Esophagus muscularis mucosa (tissue), 4 donors: ENCODE measurements at places on chromosomes 7 and 10. TPM values are rescaled to one million over a fixed set of nuclear protein-coding genes. Genes with fewer than 3 reads are reported as not detected.

PON1 gene
- total RNA-seq = not detected

- no peak overlapping the region for H3K4me3 ChIP-seq
- no peak for DNase-seq
- H3K4me1 ChIP-seq = no peaks in the 10 kb centered on the region
- H3K27ac ChIP-seq = no peak overlapping the region
- no peaks in the 10 kb centered on the region for H3K36me3 ChIP-seq
Observed at GRCh38 chr10:67385566-67385965, 310.4 kb downstream of the CTNNA3 start.

GBX1 gene
- total RNA-seq = not detected

GRCh38 chr10:63105225-63106110, 27.7 kb upstream of the NRBF2 start:
- peak overlapping the region; percentile 40 for H3K27ac ChIP-seq
- DNase-seq = no peak
- no peaks in the 10 kb centered on the region for H3K4me1 ChIP-seq
- H3K4me3 ChIP-seq = no peak overlapping the region

GRCh38 chr7:45665172-45665571, 91.0 kb downstream of the ADCY1 start:
- H3K36me3 ChIP-seq = no peaks in the 10 kb centered on the region
- DNase-seq = peak; percentile 42
- no peaks in the 10 kb centered on the region for H3K4me1 ChIP-seq
- no peak overlapping the region for H3K4me3 ChIP-seq
- H3K27ac ChIP-seq = no peak overlapping the region

- H3K27ac ChIP-seq = no peak overlapping the region
- H3K36me3 ChIP-seq = no peaks in the 10 kb centered on the region
- DNase-seq = no peak
Observed at GRCh38 chr10:79023240-79024162, 45.3 kb upstream of the ZMIZ1 start.

PPP1R3C gene
- total RNA-seq = 81.3 TPM

DNA sequence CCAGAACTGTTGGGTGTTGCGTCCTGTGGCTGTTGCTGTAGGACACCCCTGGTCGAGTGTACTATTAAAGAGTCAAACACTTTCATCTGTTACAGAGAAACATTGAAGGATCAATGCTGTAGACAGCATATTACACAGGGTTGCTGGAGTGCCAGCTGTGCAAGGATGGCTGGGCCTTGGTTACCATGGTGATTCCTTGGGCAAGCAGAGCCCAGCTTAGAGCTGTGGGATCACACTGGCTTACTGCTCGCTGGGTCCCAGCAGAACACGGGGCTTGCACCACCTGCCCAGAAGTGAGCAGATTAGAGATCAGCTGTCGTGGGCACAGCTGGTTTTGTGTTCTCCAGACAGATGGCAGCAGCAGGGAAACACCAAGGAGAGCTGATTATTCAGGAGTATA, 76.0 kb downstream of the GPR141 start:
- no peaks in the 10 kb centered on the region for H3K36me3 ChIP-seq
- no peak overlapping the region for H3K4me3 ChIP-seq
- no peaks in the 10 kb centered on the region for H3K4me1 ChIP-seq

DNA sequence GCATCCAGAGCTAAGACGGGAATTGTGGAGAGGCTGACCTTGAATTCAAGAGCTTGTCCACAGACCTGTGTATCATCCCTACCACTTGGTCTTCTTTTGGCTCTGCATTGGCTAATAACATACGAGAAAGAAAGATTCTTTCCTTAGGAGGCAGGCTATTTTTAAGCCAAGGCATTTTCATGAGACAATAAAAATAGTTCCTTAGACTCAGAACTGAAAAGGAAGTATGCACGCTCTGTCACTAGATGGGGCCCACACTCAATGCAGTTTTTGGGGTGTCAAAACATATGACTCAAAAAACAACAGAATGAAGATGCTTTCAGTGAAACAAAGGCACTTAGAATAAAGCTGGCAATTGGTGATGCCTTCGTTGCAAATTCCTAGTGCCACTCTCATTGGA, 265.9 kb upstream of the DGKB start:
- H3K4me1 ChIP-seq = no peaks in the 10 kb centered on the region
- DNase-seq = no peak
- no peak overlapping the region for H3K27ac ChIP-seq
- H3K27me3 ChIP-seq = no peaks in the 10 kb centered on the region
- no peak overlapping the region for H3K4me3 ChIP-seq
- H3K36me3 ChIP-seq = no peaks in the 10 kb centered on the region

- H3K27ac ChIP-seq = no peak overlapping the region
- H3K4me1 ChIP-seq = no peaks in the 10 kb centered on the region
- no peak for DNase-seq
- no peak overlapping the region for H3K4me3 ChIP-seq
Observed at GRCh38 chr7:139949629-139950028, 113.1 kb downstream of the PARP12 start.

GRCh38 chr7:84194484-84195271, at the start of gene SEMA3A:
Gene SEMA3A, minus strand, starts transcription at chr7:84194789. Its CDS starts 203 bp downstream, at chr7:84194586.
- no peak for DNase-seq
- peak within 1 kb of the TSS; percentile 62 for H3K4me3 ChIP-seq
- H3K27ac ChIP-seq = peak within 1 kb of the TSS; percentile 80
- H3K4me1 ChIP-seq = peaks cover 13% of the 10 kb centered on the region
- no peaks in the 10 kb centered on the region for H3K36me3 ChIP-seq
